Right lobe of liver (tissue), 6 donors: ENCODE measurements at places on chromosomes 3 and 15. TPM values are rescaled to one million over a fixed set of nuclear protein-coding genes. Genes with fewer than 3 reads are reported as not detected.

- DNase-seq = no peak
These were observed 70.7 kb downstream of the WNT5A start for GRCh38 chr3:55416331-55416821.

DNA sequence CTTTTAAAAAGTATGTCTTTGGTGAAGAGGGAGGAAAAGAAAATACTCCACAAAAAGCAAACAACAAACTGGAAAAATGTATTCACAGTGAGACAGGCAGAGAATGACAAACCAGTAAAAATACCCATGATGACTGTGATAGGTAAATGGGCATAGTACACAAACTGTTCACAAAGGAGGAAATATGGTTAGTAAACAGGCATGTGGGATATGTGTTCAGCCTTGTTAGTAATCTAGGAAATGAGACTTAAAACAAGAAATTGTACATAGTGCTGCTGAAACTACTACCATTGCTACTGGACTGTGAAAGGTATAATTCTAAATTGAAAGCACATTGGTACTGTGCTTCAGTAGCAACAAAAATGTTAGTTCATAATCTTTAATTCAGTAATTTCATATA lies 50.1 kb downstream of the UBE2E2 start:
- no peak for DNase-seq

GRCh38 chr3:157501863-157502262 lies 1.4 kb downstream of the VEPH1 start:
- no peak for DNase-seq

DNA sequence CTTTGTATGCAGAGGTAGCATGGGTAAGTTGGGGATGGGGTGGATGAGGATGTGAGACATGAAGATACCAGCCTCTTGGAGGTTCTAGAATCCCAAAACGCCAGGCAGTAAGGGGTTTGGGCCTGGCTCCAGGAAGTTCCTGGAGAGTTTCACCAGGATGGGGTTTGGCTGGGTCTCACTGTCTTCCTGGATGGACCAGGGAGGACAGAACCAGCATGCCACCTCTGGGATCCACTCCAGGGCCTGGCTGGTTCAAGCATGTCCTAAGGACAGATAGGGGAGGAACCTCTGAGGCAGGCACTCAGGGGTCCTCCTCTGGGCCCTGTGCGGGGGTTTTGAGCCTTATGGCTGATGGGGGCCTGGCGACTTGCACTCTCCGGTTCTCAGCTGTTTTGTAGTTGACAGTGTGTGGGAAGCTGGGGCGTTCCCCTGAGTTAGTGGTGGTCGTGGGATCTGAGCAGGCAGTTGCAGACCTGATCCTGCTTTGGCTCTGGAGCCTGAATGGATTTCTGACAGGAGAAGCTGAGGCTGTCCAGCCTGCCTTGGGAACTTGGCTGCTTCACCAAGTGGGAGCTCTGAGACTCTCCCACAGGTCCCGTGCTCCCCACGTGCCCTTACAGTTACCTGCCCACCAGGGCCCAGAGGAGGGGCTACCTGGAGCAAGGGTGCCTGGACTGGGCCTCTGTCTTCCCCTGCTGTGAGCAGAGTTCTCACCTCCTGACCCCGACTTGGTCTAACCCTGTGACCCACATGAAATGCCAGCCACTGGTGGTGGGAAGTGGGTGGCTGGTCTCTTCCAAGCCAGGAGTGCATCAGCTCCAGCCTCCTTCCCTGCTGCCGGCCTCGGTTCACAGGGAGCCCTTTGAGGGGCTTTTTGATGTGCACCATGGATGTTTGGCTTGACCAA lies 128.4 kb downstream of the EEFSEC start:
- DNase-seq = no peak

CORO2B gene
- 0.53 TPM for total RNA-seq

- peak; percentile 63 for DNase-seq
These were observed 285.1 kb upstream of the MANF start for GRCh38 chr3:51099794-51100535.

- no peak for DNase-seq
These were observed 36.1 kb downstream of the FBXL2 start for GRCh38 chr3:33313331-33313730.

DNA sequence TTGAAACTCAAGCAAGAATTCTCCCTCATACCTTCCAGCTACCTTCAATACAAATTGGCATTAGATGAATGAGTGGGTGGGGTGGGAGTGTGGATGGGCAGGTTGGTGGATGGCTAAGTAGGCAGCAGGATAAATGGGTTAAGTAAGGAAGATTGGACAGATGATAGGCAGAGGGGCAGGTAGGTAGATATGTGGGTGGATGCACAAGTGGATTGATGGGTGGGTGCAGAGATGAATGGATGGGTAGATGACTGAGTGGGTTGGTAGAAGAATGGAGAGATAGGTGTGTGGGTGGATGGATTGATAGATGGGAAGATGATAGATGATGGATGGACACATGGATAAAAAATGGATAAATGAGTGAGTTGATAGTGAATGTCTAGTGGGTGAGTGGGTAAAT lies 27.6 kb downstream of the VIPR1 start:
- DNase-seq = no peak

DNA sequence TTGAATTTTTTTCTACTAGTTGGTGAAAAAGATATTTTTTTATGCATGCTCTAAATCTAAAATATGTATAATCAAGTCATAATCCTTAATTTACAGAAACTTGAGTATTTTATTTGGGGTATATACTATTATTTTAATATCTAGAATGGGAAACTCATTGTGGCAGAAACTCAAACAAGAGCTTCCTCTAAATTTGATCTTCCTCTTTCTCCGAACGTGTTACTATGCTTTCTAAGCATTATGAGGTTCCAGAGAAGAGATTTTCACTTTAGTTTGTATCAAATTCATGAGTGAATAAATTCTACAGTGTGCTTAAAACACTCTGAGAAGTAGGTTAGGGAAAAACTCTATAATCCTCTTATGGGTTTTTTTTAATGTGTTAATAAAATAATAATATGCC lies 173.1 kb downstream of the POTEB3 start:
- no peak for DNase-seq

GRCh38 chr3:150861851-150862250 lies 43.4 kb downstream of the MINDY4B start:
- DNase-seq = no peak

FBXW12 gene
- not detected for total RNA-seq

DNA sequence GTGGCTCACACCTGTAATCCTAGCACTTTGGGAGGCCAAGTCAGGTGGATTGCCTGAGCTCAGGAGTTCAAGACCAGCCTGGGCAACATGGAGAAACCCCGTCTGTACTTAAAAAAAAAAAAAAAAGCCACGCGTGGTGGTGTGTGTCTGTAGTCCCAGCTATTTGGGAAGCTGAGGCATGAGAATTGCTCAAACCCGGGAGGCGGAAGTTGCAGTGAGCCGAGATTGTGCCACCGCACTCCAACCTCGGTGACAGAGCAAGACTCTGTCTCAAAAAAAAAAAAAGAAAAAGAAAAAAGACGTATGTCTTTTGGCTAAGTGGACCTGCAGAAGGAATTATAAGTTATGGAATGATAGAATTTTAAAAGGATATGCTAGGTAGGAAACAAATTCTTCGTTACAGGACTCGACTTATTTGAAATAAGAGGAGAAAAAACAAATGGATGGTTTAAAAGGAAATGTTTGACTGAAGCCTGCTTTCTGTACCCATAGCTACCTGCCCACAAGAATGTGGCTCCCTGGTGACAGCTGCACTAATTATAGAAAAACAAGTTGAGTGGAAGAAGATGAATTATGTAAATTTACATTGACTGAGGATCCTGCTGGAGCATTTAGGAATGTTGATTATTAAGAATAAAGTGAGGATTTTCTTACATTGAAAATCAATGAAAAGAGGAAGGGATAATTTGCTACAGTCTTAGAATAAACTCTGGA lies 36.0 kb upstream of the SKIL start:
- no peak for DNase-seq
